ENCODE measurements at places on chromosomes 5 and 9.
A peak's percentile ranks its signal among the peaks of the same experiment; 100 is the strongest.

- peak; percentile 48 for DNase-seq
These were observed at the start of gene TNFSF8 for GRCh38 chr9:114930056-114930812. Gene TNFSF8 (minus strand): TSS chr9:114930591. CDS start chr9:114930303, 288 bp downstream.

- no peak for DNase-seq
These were observed 183.2 kb upstream of the PDE4D start for GRCh38 chr5:60076746-60077145.

GRCh38 chr5:174608631-174609097 is 115.7 kb upstream of the MSX2 start:
- DNase-seq, result no peak

- no peak for DNase-seq
These were observed 2.9 kb downstream of the FPGS start for GRCh38 chr9:127805620-127806019.

DNA sequence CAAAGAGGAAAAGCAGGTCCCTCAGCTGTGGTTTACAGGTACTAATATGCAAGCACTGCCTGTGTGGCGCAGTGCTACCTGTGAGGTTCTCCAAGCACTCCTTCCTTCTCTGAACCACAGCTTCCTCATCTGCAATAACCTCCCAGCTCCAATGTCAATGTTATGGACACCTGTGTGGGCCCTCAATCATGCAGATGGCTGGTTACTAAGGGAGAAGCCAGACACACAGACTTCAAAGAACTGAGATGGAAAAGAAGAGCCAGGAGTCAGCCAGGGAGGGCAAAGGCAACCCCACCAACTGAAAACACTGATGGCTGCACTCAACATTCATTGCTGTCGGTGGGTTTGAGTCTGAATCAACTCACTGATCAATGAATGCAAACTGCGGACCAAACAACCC is 77.7 kb downstream of the NR6A1 start:
- no peak for DNase-seq

GRCh38 chr9:131277910-131278701 is 1.8 kb upstream of the FAM78A start:
- DNase-seq, result no peak

GRCh38 chr5:142754031-142754430 is 16.1 kb upstream of the ARHGAP26 start:
- DNase-seq, result no peak

- no peak for DNase-seq
These were observed 78.1 kb downstream of the HSPA4 start for GRCh38 chr5:133129950-133130349.

GRCh38 chr5:149128023-149128875 is 13.0 kb upstream of the ABLIM3 start:
- DNase-seq, result no peak

DNA sequence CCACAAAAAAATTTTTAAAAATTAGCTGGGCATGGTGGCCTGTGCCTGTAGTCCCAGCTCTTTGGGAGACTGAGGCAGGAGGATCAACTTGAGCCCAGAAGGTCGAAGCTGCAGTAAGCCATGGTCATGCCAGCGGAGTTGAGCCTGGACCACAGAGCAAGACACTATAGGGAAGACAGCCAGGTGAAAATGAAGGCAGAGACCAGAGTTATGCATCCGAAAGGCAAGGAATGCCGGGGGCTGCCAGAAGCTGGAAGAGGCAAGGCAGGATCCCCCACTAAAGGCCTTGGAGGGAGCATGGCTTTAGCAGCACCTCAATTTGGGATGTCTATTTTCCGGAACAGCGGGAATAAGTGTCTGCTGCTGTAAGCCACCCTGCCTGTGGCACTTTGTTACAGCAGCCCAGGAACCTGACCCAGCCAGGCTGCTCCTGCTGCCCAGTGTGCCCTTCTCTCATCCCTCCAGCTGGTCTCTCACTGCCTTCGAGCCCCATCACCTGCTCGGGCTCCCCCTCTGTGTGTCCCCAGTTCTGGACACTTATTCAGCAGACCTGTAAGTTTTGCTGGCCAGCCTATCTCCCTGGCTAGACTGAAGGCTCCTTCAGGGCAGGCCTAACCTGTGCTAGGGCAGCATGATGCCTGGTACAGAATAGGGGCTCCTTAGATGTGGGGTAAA is 16.8 kb upstream of the JADE2 start:
- DNase-seq, result no peak

GRCh38 chr5:67842806-67843205 is 372.8 kb upstream of the PIK3R1 start:
- DNase-seq, result no peak

DNA sequence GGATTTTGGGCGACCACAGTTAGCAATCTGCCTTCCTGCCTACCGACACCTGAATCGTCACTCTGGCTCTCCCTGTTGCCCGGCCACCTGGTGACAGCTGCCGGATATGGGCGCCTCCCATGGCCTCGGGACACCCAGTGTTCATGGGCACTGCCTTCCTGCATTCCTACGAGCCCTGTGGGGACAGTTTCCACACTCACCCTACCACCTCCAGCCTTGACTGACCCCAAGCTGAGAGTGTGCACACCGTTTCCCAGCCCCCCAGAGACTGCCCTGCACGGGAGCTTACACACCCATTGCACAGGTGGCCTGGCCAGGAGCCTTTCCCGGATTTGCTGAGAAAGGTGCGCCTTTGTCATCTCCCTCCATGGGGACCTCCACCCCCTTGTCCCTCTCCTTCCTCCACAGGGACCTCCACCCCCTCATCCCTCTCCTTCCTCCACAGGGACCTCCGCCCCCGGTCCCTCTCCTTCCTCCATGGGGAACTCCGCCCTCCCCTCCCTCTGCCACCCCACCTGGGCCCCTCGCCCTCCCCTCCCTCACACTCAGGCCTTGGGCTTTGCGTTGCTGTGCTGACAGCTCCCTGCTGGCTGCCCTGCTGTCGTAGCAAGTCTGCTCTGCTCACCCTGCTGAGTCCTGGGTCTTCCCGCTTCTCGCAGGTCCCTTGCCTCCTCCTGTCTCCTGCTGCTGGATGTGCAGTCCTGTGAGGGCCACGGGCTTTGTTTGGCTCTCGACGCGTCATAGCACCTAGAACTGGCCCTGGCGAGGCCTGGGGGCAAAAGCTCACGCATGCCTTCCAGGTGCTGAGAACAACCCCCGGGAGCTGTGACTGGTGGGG is 48.4 kb downstream of the MRPL36 start:
- DNase-seq, result no peak

- DNase-seq, result no peak
These were observed 697.0 kb upstream of the RGMB start for GRCh38 chr5:98076501-98076900.

DNA sequence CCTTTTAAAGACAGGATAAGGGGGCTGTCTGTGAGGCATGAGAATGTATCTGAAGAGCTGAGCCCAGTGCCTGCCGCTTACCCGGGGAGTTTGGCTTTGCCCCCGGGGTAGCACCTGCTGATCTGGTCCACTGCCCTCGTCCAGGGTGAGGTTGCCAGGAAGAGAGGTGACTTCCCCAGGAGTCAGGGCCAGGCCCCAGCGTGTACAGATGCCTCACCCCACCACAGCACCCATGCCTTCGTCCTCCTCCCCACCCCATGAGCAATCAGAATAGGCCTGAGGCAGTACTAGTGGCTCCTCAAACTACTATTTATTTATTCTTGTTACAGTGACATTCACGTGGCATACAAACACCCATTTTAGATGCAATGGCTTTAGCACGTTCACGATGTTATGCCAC is 15.7 kb upstream of the AIF1L start:
- no peak for DNase-seq

GRCh38 chr5:41414598-41414997 is 95.8 kb downstream of the PLCXD3 start:
- DNase-seq, result no peak

DNA sequence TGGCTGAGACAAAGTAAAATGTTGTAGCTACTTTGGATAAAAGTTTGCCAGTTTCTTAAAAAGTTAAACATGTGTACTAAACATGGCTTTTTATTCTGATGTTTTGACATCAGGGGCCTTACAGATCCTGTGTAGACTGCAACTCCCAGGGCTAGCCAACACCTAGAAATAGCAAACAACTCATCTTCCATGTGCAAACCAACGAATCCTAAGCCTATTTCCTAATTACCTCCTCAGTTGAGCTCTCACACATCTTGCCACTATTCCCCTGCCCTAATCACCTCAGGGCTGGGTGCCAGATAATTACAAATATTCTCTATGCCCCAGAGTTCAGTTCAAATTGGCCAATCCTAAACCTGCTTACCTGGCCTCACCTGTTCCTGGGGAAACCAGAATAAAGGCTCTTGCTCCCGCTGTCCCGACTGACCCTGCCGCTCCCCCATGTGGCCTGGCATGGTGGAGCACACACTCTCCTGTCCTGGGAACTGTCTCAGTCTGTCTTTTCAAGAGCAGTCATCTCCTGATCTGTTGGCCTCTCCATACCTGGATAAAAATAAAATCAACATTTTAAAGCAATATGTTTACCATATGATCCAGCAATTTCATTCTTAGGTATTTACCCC is 37.1 kb upstream of the FAM169A start:
- no peak for DNase-seq

DNA sequence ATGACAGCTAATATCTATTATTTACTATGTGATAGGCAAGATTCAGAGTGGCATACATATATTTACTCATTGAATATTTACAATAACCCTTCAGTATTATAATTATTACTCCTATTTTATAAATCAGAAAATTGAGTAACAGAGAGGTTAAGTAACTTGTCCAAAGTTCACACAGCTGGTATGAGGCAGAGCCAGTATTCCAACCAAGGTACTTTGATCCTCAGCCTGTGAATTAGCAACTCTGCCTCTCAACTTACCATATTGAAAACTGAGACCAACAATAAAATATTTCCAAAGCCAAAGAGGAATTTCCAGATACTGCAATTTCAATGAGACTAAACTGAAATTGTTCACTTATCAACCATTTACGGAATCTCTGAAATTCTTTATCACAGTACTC is 67.9 kb upstream of the TSLP start:
- DNase-seq, result no peak

DNA sequence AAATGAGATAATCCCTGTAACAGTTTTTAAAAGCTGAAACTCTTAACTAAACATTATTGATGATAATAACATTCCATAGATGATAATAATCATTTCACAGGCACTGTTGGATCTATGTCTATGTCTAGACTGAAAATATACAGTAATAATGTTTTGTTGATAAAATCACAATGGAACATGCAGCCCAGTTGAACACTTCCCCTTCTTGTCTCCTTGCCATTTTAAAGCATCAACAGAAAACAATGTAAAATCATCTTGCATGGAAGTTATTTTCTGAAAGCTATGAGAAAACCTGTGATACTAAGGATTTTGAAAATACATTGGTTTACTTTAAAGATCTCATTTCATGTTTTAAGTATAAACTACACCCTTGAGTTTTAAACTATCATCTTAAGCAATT is 1.9 kb downstream of the GAPT start:
- DNase-seq, result no peak

- no peak for DNase-seq
These were observed 3.6 kb upstream of the RASGEF1C start for GRCh38 chr5:180212363-180213255.
